ENCODE measurements at places on chromosomes 4 and X. TPM values are rescaled to one million over a fixed set of nuclear protein-coding genes. Genes with fewer than 3 reads are reported as not detected.

DNA sequence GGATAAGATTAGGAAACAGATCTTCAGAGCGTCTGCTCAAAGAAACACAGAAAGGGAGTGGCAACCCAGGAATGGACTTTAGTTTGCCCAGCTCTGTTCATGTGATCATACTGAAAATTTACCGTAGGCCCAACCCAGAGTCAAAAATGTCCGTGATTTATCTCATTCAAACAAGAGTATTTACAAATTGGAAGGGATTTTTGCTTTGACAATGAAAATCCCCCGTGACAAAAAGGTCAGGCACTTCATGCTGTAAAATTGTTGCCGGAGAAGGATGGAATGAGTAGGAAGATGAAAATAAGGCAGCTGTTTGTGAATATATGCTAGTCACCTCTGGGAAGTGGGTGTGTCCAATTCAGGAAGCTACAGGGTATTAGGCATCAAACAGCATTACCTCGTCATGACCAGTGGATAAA, 1.2 kb downstream of the SULT1B1 start:
- H3K4me3 ChIP-seq: no peak overlapping the region
- peak overlapping the region; percentile 3 for H3K27ac ChIP-seq
- H3K4me1 ChIP-seq: peaks cover 4% of the 10 kb centered on the region
- H3K36me3 ChIP-seq: no peaks in the 10 kb centered on the region

GRCh38 chrX:24741330-24741729, 47.6 kb downstream of the POLA1 start:
- no peak for DNase-seq
- peaks cover 11% of the 10 kb centered on the region for H3K36me3 ChIP-seq
- H3K27ac ChIP-seq: no peak overlapping the region

GRCh38 chr4:10395971-10396580, 61.1 kb downstream of the ZNF518B start:
- no peaks in the 10 kb centered on the region for H3K36me3 ChIP-seq
- H3K4me3 ChIP-seq: no peak overlapping the region
- H3K4me1 ChIP-seq: no peaks in the 10 kb centered on the region
- H3K27me3 ChIP-seq: no peaks in the 10 kb centered on the region
- no peak overlapping the region for H3K27ac ChIP-seq

DNA sequence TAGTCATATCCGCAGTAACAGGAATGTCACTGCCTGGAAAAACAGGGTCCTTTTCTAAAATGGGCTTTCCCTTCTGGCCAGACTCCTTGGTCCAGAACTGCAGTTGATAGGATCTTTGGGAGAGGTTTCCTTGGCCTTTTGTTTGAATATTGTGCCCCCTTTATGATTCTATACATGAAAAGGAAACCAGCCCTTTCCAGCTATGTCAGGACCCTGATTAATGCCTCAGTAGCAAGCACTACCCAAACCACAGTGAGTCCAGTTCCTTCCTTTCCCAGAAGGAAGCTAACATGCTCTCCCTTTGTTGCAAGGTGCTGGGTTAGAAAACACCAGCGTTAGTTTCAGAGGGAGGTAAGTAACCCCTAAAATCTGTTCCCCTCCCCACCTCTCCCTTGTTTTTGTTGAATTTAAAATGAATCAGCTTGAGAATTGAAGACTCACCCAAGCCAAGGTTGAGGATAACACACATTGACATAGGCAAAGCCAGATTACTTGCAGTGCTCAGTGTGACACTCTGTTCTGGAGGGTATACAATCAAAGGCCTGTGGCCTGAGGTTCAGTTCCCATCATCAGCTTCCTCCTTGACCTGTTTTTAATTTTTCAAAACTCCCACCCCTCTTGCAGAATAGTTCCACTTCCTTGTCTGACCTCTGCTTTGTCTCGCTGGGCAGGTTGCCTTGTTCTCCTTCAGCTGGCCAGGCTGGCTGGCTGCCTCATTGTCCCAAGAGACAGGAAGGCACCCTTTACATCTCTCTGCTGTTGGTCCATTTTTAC, 87.6 kb upstream of the PLAC1 start:
- H3K27me3 ChIP-seq: no peaks in the 10 kb centered on the region
- DNase-seq: no peak
- no peak overlapping the region for H3K27ac ChIP-seq

Gene KLKB1
- 0.49 TPM for total RNA-seq
